ENCODE measurements at places on chromosomes 6 and 20. TPM values are rescaled to one million over a fixed set of nuclear protein-coding genes. Genes with fewer than 3 reads are reported as not detected.

Gene ZNF451
- total RNA-seq = 79.6 TPM

Gene ANGPT4
- total RNA-seq = 0.22 TPM

Gene PPARD
- 37.5 TPM for total RNA-seq

Gene BTN1A1
- not detected for total RNA-seq

Gene C6orf58
- not detected for total RNA-seq

Gene LST1
- not detected for total RNA-seq

Gene FILIP1
- total RNA-seq = 0.69 TPM

GRCh38 chr6:84052883-84053241 is 19.3 kb downstream of the MRAP2 start:
- H3K27ac ChIP-seq = peak overlapping the region; percentile 96
- peaks cover 36% of the 10 kb centered on the region for H3K4me1 ChIP-seq
- no peak for DNase-seq

- H3K4me1 ChIP-seq = peaks cover 10% of the 10 kb centered on the region
- no peaks in the 10 kb centered on the region for H3K36me3 ChIP-seq
- peaks cover 20% of the 10 kb centered on the region for H3K27me3 ChIP-seq
- H3K4me3 ChIP-seq = no peak overlapping the region
- no peak for DNase-seq
- no peak overlapping the region for H3K27ac ChIP-seq
Observed at GRCh38 chr6:43856005-43856765, 86.2 kb downstream of the VEGFA start.

DNA sequence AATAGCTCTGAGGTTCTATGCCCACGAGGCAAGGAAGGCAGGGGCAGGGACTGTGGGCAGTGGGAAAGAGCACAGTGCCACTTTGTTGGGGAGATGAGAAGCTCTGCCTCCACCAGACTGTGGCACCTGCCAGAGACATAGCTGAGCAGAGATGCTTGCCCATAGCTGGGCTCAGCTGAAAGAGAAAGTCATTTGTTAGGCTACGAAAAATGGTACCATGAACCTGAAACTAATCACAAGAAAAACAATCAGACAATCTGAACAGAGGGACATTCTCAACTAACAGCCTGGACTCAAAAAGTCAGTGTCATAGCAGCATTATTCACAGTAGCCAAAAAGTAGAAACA is 32.9 kb upstream of the TCP11 start:
- peaks cover 10% of the 10 kb centered on the region for H3K27me3 ChIP-seq
- H3K27ac ChIP-seq = no peak overlapping the region
- no peak overlapping the region for H3K4me3 ChIP-seq
- peaks cover 3% of the 10 kb centered on the region for H3K4me1 ChIP-seq
- H3K36me3 ChIP-seq = no peaks in the 10 kb centered on the region
- no peak for DNase-seq
